Stromal cell of bone marrow (primary cell): ENCODE measurements at places on chromosomes 4 and X.

- DNase-seq = no peak
Observed at GRCh38 chr4:142367418-142368180, 478.5 kb downstream of the INPP4B start.

GRCh38 chr4:16136311-16136710, 52.5 kb upstream of the PROM1 start:
- DNase-seq = no peak

- peak; percentile 48 for DNase-seq
Observed at GRCh38 chr4:142743121-142743825, 102.8 kb downstream of the INPP4B start.

DNA sequence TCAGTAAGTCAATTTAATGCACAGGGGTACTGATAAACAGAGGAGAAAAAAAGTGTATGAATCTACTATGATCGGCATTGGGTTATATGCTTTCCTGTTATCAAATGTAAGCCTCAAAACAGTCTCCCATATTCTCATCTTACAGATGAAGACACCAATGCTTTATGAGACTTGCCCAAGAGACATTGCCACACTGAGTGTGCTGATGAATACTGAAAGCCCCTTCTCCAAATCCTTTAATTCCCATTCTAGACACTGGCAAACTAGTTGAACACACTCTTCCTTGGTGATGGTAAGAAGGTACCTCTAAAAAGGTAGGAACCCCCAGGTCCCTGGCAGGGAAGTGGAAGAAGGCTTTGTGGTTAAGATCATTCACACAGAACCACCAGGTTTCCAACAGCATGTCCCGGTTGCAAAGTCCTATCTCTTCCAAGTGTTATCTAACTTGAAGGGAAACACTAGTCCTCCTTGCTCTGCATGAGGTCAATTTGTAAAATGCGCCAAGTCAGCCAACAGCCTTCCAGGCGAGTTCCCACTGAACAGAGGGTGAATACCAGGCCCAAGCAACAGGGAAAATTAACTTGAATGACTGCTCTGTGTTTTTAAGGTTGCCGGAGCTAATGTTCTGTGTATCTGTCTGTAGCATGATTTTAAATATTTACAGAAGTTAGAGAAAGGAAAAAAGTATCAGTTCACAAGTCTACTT, 5.1 kb downstream of the SETD7 start:
- DNase-seq = no peak

DNA sequence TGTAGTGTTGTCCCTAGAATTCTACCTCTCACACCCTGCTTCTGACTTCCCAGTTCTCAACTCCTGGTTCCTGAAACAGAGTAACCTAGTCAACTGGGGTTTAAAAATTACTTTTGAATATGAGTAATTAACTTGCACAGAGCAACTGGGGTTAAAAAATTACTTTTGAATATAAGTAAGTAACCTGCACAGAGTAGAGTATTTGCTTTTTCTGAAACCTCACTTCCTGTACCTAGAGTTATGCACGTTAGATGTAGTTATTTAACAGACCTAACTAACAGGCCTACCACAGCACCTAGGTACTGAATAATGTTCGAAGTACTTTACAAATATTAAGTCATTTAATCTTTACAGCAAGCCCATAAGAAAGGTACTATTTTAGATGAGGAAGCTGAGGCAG, 32.9 kb downstream of the SLC39A8 start:
- no peak for DNase-seq

GRCh38 chr4:1540601-1541375, 134.5 kb upstream of the NKX1-1 start:
- no peak for DNase-seq

DNA sequence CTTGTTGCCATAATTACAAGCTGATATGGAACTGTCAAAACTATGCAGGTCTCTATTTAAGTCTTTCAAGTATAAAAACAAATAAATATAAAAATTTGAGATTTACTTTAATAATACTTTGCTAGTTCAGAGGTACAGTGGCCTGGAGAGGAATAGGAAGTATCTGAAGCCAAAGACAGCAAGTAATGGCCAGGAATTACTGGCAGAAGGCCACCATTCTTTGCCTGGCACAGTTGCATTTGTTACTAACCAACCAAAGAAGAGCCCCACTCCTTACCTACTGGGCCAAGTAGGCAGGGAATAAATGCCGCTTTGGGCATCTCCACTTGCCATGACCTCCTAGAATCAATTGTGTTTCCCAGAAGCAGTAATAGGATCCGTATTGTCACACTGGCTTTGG, 13.8 kb upstream of the ADAMTS3 start:
- DNase-seq = no peak

DNA sequence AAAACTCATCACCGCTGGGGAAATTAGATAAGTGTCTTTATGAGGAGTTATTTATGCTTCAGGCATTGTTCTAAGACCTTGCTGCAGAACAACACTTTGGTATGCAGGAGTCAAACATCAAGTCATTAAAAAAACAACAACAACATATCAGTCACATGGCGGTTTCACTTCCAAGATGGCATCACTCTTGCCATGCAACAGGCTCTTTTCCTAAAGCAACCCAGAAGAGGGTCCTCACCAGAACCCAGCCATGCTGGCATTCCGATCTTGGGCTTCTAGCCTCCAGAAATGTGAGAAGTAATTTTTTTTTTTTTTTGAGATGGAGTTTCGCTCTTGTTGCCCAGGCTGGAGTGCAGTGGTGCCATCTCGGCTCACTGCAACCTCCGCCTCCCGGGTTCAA, 8.7 kb upstream of the RBMX start:
- no peak for DNase-seq

GRCh38 chr4:41693629-41694028, 54.9 kb downstream of the PHOX2B start:
- DNase-seq = peak; percentile 10

DNA sequence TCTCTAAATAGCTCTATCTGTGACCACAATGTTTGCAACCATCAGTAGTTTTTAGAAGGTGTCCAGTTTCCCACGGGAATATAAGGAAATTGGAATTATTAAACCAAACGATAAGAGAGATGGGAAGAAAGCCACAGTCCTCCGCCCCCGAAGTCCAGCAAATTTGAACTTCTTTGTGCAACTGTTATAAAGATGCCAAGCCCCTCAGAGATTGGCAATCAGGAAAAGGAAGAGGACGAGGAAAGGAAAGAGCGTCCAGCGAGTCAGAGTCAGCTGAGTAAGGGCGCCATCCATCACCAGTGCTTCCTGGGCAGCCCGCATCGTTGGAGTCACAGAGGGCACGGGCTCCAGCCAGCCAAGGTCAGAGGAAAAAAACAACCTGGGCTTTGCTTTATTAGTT, 35.7 kb downstream of the LDB2 start:
- DNase-seq = no peak

- DNase-seq = peak; percentile 15
Observed at GRCh38 chr4:125244848-125245450, 69.8 kb upstream of the FAT4 start.

- DNase-seq = no peak
Observed at GRCh38 chr4:174674305-174674840, 152.1 kb upstream of the HPGD start.

GRCh38 chr4:909131-909571, 23.0 kb downstream of the GAK start:
- no peak for DNase-seq

DNA sequence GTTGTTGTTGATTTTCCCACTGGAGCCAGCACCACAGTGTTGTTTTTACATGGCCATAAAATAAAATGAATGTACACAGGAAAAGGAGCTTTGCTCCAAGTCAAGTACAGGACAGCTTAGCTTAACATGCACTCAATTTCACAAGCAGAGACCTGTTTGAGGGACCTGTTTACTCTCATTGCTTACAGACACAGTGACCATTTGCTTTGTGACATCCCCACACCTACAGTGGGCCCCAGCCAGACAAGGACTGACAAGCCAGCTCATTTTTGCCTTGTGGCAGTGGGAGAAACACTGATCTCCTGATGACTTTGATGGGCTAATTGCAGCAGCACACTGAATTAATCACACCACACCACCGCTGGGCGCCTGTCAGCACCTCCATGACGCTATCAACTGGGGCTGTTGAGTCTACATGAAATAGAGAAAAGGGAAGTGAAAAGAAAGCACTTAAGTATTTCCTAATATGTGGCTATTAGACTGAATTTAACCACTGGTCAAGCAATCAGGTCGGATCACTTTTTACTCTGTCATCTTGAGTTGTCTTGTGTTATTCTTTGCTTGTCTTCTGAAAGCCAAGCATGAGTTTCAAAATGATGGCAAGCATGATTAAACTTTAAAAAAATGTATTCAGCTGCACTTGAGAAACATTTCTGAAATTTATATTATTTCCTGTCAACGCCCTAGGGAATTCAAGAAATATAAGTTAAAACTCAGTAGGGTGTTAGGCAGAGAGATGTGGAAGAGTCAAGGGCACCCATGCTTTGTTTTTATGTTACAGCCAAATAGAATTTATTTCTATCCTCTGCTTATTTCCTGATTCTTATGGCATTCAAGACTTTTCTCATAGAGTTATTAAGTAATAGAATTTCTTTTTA, 557.7 kb downstream of the RAB28 start:
- DNase-seq = no peak

DNA sequence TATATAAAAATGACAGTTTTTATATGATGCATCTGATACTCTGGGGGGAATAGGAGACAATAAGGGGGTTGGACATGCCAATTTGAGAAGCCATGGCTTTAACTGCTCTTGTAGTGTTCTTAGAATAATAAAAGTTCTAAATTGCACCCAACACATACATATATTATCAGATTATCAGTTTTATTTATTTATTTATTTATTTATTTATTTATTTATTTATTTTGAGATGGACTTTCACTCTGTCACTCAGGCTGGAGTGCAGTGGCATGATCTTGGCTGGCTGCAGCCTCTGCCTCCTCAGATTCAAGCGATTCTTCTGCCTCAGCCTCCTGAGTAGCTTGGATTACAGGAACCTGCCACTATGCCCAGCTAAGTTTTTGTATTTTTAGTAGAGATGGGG, 356.8 kb downstream of the TLL1 start:
- no peak for DNase-seq

DNA sequence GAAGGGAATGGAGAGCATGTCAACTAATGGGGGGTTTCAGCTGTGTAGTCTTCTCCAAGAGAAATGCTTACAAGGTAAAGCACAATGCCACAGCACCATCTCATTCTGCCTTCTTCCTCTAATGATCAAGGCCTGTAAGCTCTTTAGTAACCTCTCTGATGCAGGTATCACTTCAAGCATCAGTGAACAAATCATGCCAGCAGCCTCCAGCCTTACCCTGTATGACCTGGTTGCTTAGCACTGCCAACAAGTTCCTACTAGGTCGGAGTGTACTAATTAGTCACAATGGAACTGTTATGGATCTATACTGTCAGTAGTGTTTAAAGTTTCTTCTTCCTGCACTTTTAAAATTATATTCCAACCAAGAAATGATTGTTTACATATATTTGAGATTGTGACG, 197.7 kb downstream of the GRID2 start:
- DNase-seq = no peak

DNA sequence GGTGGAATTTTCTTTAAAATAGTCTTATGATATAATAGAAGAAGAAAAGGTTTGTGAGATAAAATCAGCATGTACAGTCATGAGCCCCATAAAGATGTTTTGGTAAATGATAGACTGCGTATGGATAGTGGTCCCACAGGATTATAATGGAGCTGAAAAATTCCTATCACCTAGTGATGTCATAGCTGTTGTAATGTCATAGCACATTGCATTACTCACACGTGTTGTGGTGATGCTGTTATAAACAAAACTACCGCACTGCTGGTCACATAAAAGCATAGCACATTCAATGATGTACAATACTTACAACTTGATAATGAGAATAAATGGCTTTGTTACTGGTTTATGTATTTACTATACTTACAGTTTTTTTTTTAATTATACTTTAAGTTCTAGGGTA, 715.2 kb upstream of the HTR2C start:
- no peak for DNase-seq

DNA sequence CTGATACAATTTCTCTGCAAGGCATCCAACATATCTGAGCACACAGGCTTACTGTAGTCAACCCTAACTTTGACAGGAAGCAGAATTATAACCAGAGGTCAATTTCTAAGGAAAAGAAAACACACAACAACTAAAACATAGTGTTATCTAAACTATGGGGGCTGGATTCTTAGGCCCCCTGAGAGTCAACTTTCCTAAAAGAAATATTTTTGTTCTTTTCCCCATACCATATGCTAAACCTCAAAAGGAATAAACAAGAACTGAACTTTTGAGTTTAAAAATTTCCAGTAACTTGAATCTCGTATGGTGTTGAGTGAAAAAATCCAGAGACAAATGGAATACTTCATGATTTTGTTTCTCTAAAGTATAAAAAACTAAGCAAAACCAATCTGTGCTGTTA, 42.9 kb downstream of the ATXN3L start:
- no peak for DNase-seq

GRCh38 chr4:60344908-60345307, 855.2 kb upstream of the ADGRL3 start:
- DNase-seq = peak; percentile 21

DNA sequence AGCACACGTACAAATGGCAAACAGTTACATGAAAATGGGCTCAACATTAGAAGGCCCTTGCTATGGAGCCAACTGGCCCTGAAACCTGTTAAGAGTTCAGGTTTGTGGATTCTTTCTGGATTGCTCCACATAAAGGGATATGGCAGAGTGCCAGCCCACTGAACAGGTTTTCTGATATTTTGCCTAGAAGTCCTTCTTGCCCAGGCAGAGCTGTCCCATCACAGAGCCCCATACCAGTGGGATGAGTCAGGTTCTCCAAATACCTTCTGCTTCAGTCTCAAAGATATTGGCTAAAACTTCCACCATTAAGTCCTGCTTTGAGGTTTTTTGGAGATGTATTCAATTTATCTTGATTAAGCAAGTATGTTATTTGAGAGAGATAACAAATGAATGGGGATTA, 146.8 kb upstream of the IL1RAPL2 start:
- DNase-seq = no peak

DNA sequence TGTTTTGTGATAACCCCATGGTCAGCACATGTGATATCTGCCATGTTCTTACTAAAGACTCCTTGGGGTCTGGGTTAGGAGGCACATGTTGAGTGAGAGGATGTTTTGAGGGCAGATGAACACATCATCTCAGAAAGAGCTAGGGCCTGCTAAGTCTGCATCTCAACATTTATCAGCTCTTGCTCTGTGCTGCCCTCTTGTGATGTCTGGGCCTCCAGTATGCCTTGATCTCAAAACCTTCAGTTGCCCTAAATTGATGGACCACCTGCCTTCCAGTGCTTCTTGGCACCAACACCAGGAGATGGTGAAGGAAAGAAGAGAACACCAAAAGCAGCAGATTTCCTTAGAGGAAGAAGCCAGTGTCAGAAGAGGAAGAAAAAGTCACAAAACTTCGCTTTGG, 22.5 kb downstream of the MID1 start:
- DNase-seq = no peak
